ENCODE measurements at places on chromosomes 6 and 20.

DNA sequence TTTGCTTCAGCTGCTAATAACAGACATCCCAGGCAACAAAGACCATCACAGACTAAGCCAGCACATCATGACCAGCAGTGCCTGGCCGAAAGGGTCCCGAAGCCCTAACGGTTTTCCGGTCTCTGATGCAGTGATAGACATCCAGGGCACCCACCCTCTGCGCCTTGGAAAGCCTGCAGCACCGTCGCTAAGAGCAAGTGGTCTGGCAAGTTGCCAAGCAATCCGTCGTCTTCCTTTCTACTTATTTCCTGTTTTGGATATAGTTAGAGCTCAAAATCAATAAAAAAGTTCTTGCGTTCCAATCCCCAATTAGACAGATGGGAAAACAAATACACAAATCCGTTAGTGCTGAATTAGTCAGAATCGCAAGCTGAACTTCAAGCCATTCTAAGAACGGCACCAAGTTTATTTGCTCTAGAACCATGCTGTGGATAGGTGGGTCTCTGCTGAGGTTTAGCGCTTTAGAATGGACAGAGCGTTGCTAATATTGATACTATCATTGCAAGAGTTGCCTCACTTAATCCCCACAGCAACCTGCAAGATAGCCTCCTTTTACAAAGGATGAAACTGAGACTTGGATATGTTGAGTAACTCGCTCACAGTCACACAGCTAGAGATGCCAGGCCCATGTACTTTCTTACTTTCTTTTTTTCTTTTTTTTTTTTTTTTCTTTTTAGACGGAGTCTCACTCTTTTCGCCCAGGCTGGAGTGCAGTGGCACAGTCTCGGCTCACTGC is 163.3 kb upstream of the SNX9 start:
- peak; percentile 44 for DNase-seq

DNA sequence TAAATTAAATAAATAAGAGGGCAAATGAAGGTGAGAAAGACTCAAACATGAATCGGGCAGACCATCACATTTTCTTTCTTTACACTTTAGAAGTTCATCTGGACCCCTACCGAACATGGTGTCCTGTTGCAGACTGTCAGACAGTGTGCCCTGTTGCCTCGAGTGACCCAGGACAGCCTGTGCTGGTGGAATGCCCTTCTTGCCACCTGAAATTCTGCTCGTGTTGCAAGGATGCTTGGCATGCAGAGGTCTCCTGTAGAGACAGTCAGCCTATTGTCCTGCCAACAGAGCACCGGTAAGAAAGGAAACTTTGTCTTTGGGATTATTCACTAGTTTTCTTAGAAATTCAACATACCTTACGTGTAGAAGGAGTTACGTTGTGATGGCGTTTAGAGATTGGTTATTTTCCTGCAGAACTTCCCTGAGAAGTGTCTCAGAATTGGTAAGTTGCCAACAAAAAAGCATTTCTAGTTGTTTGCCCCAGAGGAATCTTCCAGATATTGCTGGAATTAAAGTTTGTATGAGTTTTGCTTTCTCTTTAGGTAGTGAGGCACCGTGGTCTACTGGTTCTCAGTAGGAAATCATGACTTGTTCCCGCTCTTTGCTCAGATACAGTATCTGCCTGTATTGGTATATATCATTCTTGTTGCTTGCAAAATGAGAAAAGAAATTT is 70.1 kb downstream of the RNF144B start:
- DNase-seq, result no peak

- DNase-seq, result no peak
Measured at GRCh38 chr6:15574023-15574422, 88.8 kb downstream of the DTNBP1 start.

- peak; percentile 22 for DNase-seq
Measured at GRCh38 chr20:57582432-57583288, 21.8 kb downstream of the PCK1 start.

- no peak for DNase-seq
Measured at GRCh38 chr6:150697515-150697914, 97.8 kb downstream of the PLEKHG1 start.

DNA sequence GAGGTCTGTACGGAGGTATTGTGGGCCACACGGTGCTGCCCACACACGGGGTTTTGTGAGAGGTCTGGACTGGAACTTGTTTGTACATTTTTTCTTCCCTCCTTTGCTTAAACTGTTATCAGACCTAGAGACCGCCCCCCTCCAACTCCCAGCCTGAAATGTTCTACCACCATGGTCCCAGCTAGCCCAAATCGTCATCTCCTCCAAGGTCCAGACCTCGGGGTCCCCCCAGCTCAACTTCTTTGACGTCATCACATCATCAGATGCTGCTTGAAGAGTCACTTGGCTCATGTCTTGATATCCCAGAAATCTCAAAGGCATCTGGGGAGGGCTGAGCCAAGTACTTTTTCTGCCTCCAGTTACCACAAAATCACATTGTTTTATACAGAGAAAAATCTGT is 2.8 kb upstream of the CCDC170 start:
- DNase-seq, result no peak

GRCh38 chr6:8583291-8583690 is 147.9 kb upstream of the SLC35B3 start:
- DNase-seq, result no peak

GRCh38 chr20:32447136-32448027 is 89.3 kb downstream of the ASXL1 start:
- DNase-seq, result no peak

DNA sequence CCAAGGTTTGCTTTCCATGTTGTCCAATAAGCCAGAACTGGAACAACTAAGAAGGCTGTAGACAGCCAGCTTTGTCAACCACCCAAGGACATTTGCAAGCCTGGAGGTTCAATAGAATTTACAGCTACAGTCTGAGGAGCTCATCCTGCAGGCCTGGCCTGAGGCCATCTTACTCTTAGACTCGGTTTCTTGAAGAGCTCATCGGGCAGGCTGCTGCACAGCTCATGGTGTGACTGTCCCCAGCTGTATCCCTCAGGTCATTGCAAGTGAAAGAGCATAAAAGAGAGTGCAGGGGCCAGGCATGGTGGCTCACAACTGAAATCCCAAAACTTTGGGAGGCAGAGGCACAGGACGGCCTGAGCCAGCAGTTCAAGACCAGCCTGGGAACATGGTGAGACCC is 96.9 kb upstream of the FOXQ1 start:
- DNase-seq, result no peak

- no peak for DNase-seq
Measured at GRCh38 chr20:45328451-45328850, 19.8 kb downstream of the SDC4 start.

GRCh38 chr6:129350278-129350677 is 359.7 kb downstream of the ARHGAP18 start:
- no peak for DNase-seq

DNA sequence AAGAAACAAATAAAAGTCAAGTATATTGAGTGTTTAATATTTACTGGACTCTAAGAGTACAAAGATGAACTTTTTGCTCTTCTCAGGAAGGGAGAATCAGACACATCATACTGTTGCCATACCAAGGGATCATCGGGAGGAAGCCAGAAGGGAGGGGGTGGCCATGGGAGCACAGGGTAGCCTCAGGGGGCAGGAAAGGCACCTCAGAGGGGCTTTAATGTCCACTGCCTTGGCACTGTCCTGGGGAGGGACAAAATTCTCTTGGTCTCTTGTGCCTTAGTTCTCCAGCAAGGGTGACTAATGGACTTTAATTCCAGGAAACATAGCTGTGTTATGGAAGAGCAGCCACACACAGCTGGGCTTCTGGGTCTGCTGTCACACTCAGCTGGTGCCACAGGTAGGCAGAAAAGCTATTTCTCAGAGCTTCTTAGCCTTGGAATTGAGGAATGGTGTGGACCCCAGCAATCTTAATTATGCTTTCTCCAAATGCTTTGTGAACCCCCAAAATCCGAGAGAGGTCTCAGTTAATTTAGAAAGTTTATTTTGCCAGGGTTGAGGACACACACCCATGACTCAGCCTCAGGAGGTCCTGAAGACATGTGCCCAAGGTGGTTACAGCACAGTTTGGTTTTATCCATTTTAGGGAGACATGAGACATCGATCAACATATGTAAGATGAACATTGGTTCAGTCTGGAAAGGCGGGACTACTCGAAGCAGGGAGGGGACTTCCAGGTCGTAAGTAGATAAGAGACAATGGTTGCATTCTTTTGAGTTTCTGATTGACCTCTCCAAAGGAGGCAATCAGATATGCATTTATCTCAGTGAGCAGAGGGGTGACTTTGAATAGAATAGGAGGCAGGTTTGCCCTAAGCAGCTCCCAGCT is 53.2 kb downstream of the MRAP2 start:
- peak; percentile 49 for DNase-seq

DNA sequence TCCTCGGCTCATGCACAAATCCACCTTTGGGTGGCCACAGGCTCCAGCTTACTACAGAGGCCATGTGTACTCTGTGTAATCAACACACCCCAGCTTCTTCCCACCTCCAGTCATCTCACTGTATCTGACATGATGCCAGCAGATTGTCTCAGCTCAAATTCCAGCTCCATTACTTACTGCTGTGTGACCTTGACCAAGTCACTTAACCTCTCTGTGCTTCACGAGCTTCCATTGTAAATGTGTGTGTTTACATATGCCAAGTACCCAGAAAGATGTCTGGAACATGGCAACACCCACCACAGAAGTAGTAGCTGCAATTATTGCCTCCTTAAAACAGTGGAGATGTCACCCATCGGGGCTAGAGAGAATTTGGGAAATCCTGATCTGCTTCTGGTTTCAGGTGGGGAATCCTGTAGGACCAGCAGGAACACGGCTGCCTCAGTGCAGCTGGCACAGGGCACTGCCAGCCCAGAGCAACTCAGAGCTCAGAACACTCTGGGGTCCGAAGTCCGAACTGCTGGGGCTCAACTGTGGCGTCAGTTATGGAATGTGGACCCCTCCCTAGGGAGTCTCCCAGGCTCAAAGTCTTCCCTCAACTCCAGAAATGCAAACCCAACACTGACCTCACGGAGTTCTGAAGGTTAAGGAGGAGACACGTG is 21.2 kb upstream of the HLA-B start:
- DNase-seq, result no peak

GRCh38 chr20:46270977-46271744 is 37.1 kb downstream of the CDH22 start:
- no peak for DNase-seq

Data from hematopoietic multipotent progenitor cell treated with erythropoietin and hydrocortisone succinate and interleukin-3 and kit ligand, for 4 days (in vitro differentiated cells).